Cardiac septum (tissue), 1 donor: ENCODE measurements at places on chromosomes 7 and 10.

DNA sequence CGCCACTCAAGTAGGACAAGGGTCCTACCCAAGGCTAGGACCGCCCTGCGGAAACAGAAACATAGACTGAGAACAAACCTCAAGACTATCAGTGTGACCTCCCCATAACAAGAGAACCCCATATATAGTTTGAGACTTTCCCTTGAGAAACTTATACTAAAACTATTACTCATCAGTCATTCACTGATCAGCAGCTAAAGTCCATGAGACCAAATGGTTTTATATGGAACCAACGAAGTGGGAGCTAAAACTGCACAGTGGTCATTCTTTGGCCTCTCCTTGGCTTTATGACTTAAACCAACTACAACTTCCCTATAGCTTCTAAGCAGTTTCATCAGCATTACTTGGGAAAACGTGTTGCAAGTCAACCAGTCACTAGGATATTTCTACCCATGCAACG, 13.7 kb upstream of the ZSCAN21 start:
- no peak for DNase-seq

- DNase-seq: no peak
These were observed 52.7 kb downstream of the GNA12 start for GRCh38 chr7:2791390-2791789.

- DNase-seq: no peak
These were observed 1067.6 kb upstream of the CELF2 start for GRCh38 chr10:9950070-9950469.

GRCh38 chr10:60990663-60991062, 46.7 kb upstream of the RHOBTB1 start:
- DNase-seq: no peak

DNA sequence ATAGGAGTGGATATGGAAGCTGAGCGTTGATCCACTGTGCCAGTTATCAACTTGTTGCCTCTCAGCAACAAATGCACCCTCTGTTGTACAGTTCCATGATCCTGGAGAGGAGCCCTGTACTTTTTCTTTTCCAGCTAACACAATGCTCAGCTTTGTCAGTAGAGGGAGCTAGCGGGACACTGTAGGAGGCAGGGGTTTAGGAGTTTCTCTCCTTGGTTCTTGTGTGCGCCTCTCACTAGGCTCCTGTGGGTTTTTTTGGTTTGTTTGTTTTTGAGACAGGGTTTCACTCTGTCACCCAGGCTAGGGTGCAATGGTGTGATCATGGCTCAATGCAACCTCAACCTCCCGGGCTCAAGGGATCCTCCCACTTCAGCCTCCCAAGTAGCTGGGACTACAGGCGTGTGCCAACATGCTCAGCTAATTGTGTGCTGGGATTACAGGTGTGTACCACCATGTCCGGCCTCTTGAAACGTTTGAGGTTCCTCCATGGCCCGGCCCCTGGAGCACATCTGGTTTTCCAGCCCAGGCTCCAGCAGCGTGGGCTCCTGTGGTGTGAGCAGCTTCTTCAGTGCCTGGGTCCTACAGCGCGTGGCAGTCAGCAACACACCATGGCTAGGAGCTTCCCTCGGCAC, 12.0 kb upstream of the MARVELD1 start:
- no peak for DNase-seq

DNA sequence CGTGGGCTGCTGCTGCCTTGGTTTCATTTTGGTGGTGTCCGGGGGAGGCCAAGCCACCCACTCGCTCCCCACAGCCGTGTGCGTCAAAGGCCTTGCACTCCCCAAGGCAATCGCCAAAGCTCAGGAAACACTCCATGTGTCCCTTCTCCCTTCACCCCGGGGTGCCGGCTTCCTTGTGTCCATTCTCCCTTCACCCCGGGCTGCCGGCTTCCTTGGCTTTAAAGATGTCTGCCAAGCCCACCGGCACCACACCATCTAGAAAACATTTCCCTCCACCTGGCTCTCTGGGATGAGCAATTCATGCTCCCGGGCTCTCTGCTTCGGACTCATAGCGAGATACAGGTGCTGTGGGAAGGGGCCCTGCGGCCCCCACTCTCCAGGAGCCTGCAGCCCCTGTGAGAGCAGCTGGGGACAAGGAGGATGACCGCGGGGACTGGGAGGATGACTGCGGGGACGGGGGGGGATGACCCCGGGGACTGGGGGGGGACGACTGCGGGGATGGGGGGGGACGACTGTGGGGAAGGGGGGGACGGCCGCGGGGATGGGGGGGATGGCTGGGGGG, 322.1 kb downstream of the DNAJB6 start:
- no peak for DNase-seq

GRCh38 chr7:8176370-8177081, 85.4 kb downstream of the ICA1 start:
- DNase-seq: no peak

DNA sequence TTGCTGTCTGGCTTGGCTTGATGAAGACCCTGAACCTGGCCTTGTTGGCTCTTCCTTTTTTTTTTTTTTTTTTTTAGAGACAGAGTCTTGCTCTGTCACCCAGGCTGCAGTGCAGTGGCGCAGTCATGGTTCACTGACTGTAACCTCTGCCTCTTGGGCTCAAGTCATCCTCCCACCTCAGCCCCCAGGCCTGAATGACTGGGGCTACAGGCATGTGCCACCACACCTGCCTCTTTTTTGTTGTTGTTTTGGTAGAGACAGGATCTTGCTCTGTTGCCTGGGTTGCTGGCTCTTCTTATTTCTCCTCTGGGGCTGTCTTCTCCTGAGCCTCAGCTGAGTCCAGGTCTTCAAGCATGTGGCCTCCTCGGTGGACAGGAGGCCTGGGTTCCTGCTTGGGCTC, 44.7 kb downstream of the PRF1 start:
- no peak for DNase-seq

DNA sequence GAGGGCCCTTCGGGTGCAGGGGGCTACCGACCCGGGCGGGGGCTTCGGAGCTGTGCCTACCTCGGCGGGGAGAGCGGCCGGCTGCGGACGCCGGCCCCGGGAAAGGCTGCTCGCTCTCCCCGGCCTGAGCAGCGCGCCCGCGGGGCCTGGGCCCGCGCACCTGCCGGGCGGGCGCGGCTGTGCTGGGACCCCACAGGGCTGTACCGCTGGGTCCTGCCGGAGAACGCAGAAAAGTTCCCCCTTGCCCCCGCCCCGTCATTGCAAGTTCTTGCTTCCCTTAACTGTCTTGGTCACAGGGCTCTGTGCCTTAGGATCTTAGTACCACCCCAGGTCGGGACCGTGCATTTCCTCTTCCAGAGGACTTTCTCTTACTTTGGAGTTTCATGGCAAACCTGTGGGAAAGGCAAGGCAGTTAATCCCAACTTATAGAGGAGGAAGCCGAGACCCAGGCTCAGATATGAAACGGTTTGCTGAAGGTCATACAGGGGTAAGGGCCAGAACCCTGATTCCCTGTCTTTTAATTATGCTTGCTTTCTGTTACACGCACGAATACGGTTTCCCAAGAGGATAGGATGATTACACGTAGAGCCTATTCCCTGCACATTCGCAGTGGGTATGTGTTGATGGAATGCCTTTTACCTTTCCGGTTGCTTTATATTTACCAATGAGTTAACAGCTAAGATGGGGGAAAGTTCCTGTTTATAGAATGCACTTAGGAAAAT, 652 bp downstream of the PCGF5 start:
- no peak for DNase-seq

GRCh38 chr7:21338728-21339164, 89.1 kb upstream of the SP4 start:
- no peak for DNase-seq

- peak; percentile 55 for DNase-seq
These were observed 7.7 kb downstream of the NEURL1 start for GRCh38 chr10:103501186-103501585.

GRCh38 chr10:114478281-114478680, 74.0 kb upstream of the AFAP1L2 start:
- no peak for DNase-seq

DNA sequence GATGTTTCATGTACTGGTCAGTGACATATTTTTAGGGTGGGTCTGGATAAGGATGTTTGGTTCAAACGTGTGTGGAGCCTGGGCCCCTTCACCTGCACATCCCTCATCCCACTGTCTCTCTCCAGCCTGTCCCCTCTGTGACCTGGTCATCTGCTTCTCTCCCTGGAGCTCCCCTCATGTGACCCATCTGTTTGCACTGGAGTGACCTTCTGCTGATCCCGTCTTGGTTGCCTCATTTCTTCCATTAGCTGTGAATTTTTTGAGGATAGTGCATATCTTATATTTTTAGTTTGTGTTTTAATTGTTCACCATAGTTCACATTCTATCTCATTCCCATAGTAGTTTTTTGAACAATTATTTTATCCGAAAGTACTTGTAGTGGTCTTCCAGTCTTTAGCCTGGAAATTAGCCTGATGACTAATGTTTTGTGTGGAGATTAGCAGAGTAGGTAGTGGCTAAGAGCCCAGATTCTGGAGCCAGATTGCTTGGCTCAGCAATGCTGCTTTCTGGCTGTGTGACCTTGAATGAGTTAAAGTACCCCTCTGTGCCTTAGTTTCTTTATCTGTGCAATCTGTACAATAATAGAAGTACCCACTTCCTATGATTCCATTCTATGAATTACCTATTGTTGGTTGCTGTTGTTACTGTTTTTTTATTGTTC, 224.5 kb downstream of the LRMDA start:
- DNase-seq: no peak

- no peak for DNase-seq
These were observed 14.6 kb upstream of the FZD1 start for GRCh38 chr7:91249506-91250233.

DNA sequence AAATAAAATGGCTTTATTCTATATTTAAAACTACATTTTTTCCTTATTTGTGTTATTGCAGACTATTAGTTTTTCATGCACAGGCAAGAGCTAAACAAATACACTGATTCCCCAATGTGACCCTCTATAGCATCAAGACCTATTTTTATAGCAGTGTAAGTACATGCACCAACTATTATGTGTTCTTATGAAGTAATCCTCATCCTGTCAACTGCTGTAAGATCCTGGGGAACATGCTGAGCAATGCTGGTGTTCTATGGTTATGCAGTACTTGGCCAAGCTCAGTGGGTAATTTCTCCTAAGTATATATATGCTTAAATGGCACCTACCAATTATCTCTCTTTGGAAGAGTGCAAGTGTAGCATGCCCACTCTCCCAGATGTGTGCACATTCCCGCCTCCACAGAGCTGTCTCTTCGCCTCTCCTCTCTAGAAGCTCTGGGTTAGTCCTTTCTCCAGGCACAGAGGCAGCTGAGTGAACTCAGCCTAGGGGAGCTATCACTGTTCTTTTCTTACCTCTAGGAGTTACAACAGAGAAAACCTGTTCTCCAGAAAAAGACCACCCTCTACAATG, 428.8 kb downstream of the KCNMA1 start:
- no peak for DNase-seq

DNA sequence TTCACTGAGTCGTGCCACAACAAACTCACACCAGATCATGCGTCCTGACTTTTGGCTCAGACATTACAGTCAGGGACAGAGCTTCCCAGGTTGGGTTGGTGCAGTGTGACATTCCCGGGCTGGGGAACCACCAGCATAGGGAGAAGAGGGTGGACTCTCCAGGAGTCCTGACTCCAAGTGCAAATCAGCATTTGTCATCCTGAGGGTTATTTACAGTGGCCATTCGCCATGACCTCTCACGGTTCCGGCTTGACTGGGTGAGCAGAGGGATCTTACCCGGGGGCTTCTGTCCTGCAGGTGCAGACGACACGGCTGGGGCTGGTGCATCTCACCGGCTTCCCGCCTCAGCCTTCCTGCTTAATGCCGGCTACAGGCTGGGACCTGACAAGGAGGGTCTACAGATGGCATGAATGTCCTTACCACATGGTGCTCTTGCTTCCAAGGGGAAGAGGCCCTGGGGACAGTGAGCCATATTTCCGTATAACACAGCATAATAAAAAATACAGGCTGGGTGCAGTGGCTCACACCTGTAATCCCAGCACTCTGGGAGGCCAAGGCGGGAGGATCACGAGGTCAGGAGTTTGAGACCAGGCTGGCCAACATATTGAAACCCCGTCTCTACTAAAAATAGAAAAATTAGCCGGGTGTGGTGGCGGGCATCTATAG, 12.5 kb upstream of the INTS1 start:
- no peak for DNase-seq

DNA sequence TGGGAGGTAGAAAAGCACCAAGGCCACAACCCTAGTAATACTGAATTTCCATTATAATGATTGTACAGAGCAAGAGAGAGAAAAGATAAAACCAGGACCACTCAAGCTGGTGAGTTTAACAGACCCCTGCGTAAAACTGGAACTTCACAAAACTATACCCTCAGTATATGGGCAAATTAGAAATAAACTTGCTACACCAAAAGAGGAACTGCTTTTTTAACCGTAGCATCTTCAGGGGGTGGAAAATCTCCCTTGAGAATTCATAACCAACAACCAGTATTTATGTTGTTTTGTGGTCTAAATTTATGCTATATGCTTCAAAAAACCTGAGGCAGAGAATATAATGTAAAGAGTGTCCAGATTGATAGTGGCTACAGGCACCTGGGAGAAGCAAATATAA, 171.2 kb downstream of the SGMS1 start:
- no peak for DNase-seq

- no peak for DNase-seq
These were observed 79.4 kb downstream of the VWC2 start for GRCh38 chr7:49852619-49853462.

- no peak for DNase-seq
These were observed 1268.6 kb downstream of the TYW1 start for GRCh38 chr7:68265258-68265657.

DNA sequence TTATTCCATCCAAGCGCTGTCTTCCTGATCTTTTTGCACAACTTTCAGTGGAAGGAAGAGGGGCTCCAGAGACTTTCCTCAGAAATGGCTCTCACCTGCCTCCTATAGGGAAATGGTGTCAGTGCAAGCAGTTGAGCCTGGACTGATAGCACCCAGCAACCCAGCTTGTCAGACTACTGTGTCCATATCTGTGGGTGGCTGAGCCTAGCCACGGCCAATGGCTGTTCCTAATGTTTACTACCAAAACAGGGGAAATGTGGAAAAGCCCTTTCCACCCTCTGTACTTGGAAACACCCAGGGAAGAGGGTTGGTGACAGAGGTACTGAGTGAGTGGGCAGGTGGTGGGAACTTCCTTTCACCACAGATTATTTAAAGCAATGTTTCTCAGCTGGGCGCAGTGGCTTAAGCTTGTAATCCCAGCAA, 4.3 kb upstream of the YKT6 start:
- DNase-seq: no peak

DNA sequence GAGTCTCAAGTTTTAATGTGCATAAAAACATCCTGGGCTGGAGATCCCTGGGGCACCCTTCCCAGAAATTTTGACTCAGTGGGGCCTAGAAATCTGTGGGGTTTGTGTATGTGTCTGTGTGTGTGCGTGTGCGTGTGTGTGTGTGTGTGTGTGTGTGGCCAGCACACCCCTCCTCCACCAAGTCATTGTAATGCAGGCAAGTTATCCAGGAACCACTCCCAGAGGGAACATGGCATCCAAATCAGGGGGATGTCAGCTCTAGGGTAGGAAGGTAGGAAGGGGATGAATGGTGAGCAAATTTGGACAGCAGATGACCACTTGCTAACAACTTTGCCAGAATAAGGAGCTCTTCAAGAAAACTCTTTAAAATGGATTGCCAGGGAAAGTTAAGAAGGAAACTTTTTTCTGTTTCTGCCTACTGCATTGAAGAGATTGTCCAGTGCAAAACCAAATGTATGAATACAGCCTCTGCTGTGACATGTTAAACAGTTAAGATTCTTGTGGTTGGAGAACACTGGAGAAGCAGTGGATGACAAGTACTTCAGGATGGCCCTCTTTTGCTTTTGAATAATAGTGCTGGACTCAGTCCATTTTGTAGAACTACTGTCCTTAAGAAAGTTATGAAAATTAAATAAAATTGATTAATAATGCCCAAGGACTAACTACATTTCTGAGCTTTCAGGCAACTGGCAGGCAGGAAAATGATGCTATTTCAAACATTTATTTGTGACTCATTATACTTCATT, 12.3 kb downstream of the STAMBPL1 start:
- no peak for DNase-seq
